ENCODE measurements at places on chromosomes 6 and 20. TPM values are rescaled to one million over a fixed set of nuclear protein-coding genes. Genes with fewer than 3 reads are reported as not detected.

The RAB44 gene
- 0.23 TPM for polyA plus RNA-seq

The OR12D3 gene
- not detected for polyA plus RNA-seq

The SLC17A4 gene
- 12.6 TPM for polyA plus RNA-seq

The MGME1 gene
- polyA plus RNA-seq, result 17.4 TPM

The SMOC2 gene
- polyA plus RNA-seq, result 33.5 TPM

The SCRT2 gene
- not detected for polyA plus RNA-seq

The IMPG1 gene
- not detected for polyA plus RNA-seq

The NRSN1 gene
- not detected for polyA plus RNA-seq

The DZANK1 gene
- polyA plus RNA-seq, result 1.4 TPM

The HS3ST5 gene
- not detected for polyA plus RNA-seq

The VNN1 gene
- 2.4 TPM for polyA plus RNA-seq

The SIRPB1 gene
- polyA plus RNA-seq, result not detected

The CTSA gene
- polyA plus RNA-seq, result 203 TPM

The MCCD1 gene
- polyA plus RNA-seq, result not detected

The PLA2G7 gene
- polyA plus RNA-seq, result 43.0 TPM

The BEND6 gene
- polyA plus RNA-seq, result under 0.01 TPM

The UFL1 gene
- polyA plus RNA-seq, result 4.8 TPM

The OR11A1 gene
- polyA plus RNA-seq, result not detected

The SIRPA gene
- 8.4 TPM for polyA plus RNA-seq

The SPATS1 gene
- polyA plus RNA-seq, result not detected

The ENPP5 gene
- polyA plus RNA-seq, result 1.7 TPM

The ILRUN gene
- 51.6 TPM for polyA plus RNA-seq

The AIF1 gene
- polyA plus RNA-seq, result 61.8 TPM

The HLA-DRB5 gene
- not detected for polyA plus RNA-seq

The B4GALT5 gene
- 46.0 TPM for polyA plus RNA-seq

The SCUBE3 gene
- polyA plus RNA-seq, result not detected

The SLC35D3 gene
- not detected for polyA plus RNA-seq

The PXDC1 gene
- polyA plus RNA-seq, result 22.2 TPM

The TMEM244 gene
- not detected for polyA plus RNA-seq

The FAM83C gene
- not detected for polyA plus RNA-seq

The NOX3 gene
- not detected for polyA plus RNA-seq

The FRS3 gene
- 4.8 TPM for polyA plus RNA-seq

The TRAPPC3L gene
- not detected for polyA plus RNA-seq
